ENCODE measurements at places on chromosomes 1 and 21. TPM values are rescaled to one million over a fixed set of nuclear protein-coding genes. Genes with fewer than 3 reads are reported as not detected.

Gene RPE65
- total RNA-seq, result not detected

Gene MEX3A
- 63.9 TPM for total RNA-seq

Gene SERPINC1
- total RNA-seq, result not detected

Gene NBPF4
- not detected for total RNA-seq

Gene KLF17
- 0.23 TPM for total RNA-seq

Gene CELA3B
- not detected for total RNA-seq

Gene GPR161
- total RNA-seq, result 40.9 TPM

Gene CELSR2
- 1.6 TPM for total RNA-seq

Gene ANGPTL3
- not detected for total RNA-seq

Gene HLCS
- 97.4 TPM for total RNA-seq

Gene RNF223
- not detected for total RNA-seq

GRCh38 chr1:147215540-147215916 is 9.6 kb downstream of the FMO5 start:
- no peak for DNase-seq
- H3K36me3 ChIP-seq, result no peaks in the 10 kb centered on the region
- H3K27ac ChIP-seq, result no peak overlapping the region
- no peaks in the 10 kb centered on the region for H3K27me3 ChIP-seq

- peaks cover 2% of the 10 kb centered on the region for H3K27me3 ChIP-seq
- no peak for DNase-seq
- H3K36me3 ChIP-seq, result peaks cover 8% of the 10 kb centered on the region
Observed at GRCh38 chr1:88783145-88783544, 99.1 kb downstream of the PKN2 start.

DNA sequence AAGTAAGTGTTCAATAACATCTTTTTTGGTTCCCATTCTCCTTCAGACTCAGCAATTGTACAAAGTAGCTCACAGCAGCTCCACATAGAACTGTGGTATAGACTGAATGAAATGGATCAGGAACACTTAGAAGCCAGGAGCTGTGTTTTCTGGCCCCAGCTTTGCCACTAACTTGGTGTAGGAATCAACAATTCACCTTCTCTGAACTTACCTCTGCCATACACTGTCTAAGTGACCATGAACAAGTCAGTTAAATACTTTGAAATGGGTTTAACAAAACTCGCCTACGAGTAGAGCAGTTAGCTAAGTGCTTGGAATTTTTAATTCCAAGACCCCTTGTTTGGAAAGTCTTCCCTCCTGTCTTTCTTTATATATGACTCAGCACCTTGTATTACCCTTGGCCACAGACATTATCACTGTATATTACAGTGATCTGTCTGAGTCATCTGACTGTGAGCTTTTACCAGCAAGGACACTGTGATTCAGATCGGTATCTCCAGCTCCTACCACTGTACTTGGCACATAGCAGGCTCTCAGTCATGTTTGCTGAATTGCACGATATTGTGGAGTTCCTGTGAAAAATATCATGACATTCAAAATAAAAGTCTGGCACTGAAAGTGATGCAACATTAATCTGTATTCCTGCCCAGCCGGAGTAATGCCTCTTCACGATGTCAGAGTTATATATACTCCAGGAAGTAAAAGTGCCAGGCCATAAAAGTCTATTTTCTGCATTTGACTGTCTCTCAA is 101.7 kb upstream of the BEND5 start:
- peaks cover 9% of the 10 kb centered on the region for H3K4me1 ChIP-seq
- H3K27me3 ChIP-seq, result peaks cover 2% of the 10 kb centered on the region
- no peaks in the 10 kb centered on the region for H3K36me3 ChIP-seq

GRCh38 chr1:38153778-38154470 is 107.3 kb upstream of the POU3F1 start:
- H3K27me3 ChIP-seq, result no peaks in the 10 kb centered on the region
- no peak overlapping the region for H3K4me3 ChIP-seq
- H3K36me3 ChIP-seq, result no peaks in the 10 kb centered on the region
- DNase-seq, result no peak

- no peaks in the 10 kb centered on the region for H3K27me3 ChIP-seq
- no peak overlapping the region for H3K27ac ChIP-seq
- peaks cover 17% of the 10 kb centered on the region for H3K4me1 ChIP-seq
- H3K36me3 ChIP-seq, result peaks cover 6% of the 10 kb centered on the region
Observed at GRCh38 chr1:113949007-113949406, 19.9 kb downstream of the HIPK1 start.

DNA sequence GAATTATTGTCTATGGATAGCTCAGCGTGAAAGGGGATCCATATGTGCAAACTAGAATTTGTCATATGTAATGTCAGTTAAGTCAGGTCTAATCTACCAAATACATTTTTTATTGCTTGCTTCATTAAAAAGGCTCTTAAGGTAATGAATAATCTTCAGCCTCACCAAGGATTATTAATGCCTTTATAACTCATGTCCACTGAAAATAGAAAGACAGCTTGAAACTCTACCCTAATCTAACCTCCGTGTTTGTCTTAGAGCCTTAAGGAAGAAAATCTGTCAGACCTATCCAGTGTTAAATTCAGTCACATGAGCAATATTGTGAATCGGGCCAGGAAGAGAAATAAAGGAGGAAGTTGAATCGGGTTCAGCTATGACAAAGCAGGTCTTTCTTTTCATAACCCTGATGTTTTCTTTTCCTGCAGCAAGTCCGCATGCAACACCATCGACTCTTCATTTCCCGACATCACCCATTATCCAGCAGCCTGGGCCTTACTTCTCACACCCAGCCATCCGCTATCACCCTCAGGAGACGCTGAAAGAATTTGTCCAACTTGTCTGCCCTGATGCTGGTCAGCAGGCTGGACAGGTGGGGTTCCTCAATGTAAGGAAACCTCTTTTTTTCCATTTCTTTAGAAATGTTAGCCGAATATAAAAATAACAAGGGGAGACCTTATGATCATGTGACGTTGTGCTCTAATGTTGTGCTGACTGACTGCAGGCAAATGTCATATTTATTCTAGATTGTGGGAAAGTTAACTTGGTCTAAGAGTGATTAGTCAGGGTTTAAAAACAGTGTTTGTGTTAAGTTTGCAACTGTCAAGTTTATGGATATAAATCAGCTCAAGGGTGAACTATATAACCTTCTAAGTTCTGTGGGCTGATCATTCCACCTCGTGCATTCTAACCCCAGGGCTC is 321.0 kb downstream of the TM2D1 start:
- no peak for DNase-seq
- peaks cover 5% of the 10 kb centered on the region for H3K4me1 ChIP-seq
- H3K27ac ChIP-seq, result no peak overlapping the region
- peaks cover 4% of the 10 kb centered on the region for H3K27me3 ChIP-seq
- peaks cover 12% of the 10 kb centered on the region for H3K36me3 ChIP-seq

GRCh38 chr1:29289493-29289892 is 53.2 kb downstream of the PTPRU start:
- H3K36me3 ChIP-seq, result peaks cover 3% of the 10 kb centered on the region
- H3K27ac ChIP-seq, result no peak overlapping the region
- H3K27me3 ChIP-seq, result peaks cover 6% of the 10 kb centered on the region
- DNase-seq, result no peak

DNA sequence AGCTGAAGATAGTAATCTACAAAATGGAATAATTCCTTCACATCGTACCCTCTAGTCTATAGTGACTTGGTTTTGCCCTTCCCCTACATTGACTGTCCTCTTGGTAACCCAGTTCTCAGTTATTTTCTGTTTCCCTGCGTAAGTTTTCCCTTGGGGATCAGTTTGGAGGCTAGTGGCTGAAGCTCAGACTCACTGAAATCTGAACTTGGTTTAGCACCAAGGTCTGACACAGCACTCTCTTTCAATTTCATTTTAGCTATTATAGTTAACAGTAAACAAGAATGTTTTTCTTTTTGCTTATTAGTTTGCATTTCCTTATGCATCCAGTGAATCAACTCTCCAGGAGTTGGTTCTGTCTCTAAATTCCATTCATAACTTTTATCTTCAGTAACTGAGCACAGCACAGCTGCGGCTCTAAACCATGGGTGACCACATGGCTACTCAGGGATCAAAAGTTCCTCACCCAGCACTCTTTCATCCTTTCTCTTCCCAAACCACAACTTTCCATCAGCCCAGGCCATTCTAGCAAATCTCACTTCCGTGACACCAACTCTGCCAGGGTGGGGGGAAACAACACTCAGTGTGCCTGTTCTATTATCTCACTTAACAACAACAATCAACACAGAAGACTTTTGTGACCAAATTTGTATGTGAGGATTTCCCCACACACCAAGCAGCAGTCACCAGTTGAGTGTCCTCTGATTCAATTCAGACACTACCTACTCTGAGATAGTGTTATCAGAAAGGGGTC is 17.6 kb upstream of the IFI6 start:
- H3K36me3 ChIP-seq, result no peaks in the 10 kb centered on the region
- peaks cover 4% of the 10 kb centered on the region for H3K4me1 ChIP-seq
- no peak overlapping the region for H3K4me3 ChIP-seq
- H3K27ac ChIP-seq, result no peak overlapping the region
- H3K27me3 ChIP-seq, result no peaks in the 10 kb centered on the region

DNA sequence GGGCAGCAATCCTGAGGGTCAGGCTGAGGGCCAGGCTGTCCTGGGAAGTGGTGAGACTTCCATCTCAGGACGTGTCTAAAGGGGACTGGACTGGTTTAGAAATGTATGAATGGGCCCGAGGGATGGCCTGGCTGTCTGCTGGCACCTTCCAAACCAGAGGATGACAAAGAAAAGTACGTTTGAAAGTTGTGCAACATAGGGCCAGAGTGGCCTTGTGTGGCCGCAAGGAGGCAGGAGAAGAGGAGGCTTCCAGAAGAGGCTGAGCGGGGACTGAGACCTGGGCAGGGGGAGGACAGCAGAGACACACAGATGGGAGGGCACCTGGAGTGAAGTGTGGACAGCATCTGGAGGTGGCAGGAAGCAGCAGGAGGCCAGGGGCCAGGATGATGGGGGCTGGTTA is 2.6 kb upstream of the SYTL1 start:
- peaks cover 13% of the 10 kb centered on the region for H3K27me3 ChIP-seq
- H3K4me3 ChIP-seq, result peak overlapping the region; percentile 0
- DNase-seq, result no peak
- H3K36me3 ChIP-seq, result peaks cover 13% of the 10 kb centered on the region
- no peak overlapping the region for H3K27ac ChIP-seq

DNA sequence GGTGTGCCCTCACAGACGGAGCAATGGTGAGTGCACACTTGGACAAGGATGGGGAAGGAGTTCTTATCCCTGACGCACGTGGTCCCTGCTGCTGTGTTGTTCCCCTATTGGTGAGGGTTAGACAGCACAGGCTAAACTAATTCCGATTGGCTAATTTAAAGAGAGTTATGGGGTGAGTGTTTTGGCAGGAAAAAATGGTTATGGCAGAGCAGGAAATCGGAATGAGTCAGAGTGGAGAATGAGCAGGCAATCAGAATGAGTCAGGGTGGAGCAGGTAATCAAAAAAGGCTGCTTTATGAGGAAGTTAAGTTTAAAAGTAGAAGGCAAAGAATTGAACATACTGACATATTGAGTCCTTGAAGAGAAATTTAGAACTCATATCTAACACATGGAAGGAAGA is 100.5 kb downstream of the NGF start:
- H3K27ac ChIP-seq, result no peak overlapping the region
- no peak for DNase-seq
- no peaks in the 10 kb centered on the region for H3K4me1 ChIP-seq
- H3K36me3 ChIP-seq, result no peaks in the 10 kb centered on the region

GRCh38 chr1:33367485-33368405 is 46.8 kb upstream of the A3GALT2 start:
- DNase-seq, result peak; percentile 93
- peaks cover 7% of the 10 kb centered on the region for H3K27me3 ChIP-seq
- no peak overlapping the region for H3K4me3 ChIP-seq
- peaks cover 47% of the 10 kb centered on the region for H3K4me1 ChIP-seq

- no peaks in the 10 kb centered on the region for H3K36me3 ChIP-seq
- DNase-seq, result peak; percentile 88
- peak overlapping the region; percentile 33 for H3K4me3 ChIP-seq
- no peak overlapping the region for H3K27ac ChIP-seq
- H3K4me1 ChIP-seq, result no peaks in the 10 kb centered on the region
- H3K27me3 ChIP-seq, result peaks cover 1% of the 10 kb centered on the region
Observed at GRCh38 chr21:33127154-33127867, 57.4 kb downstream of the OLIG1 start.

DNA sequence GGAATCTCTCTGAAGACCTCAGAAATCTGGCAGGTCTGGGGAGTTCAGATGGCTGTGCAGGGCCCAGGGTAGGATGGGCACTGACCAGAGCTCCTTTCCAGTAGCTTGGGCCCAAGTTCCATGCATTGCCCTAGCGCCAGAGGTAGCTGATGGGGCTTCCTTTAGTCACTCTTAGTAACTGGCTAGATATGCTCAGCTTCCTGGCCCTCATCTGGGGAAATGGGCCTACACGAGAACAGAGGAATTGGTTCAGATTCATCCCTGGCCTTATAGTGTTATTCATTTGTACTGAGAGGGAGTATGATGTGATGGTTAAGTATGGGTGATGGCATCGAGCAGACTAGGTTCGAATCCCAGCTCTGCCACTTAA is 15.5 kb upstream of the PSMB2 start:
- no peak overlapping the region for H3K27ac ChIP-seq
- H3K4me1 ChIP-seq, result no peaks in the 10 kb centered on the region
- H3K27me3 ChIP-seq, result peaks cover 3% of the 10 kb centered on the region
- H3K4me3 ChIP-seq, result no peak overlapping the region
- H3K36me3 ChIP-seq, result no peaks in the 10 kb centered on the region

GRCh38 chr21:42385619-42386018 is 10.2 kb downstream of the TMPRSS3 start:
- peaks cover 7% of the 10 kb centered on the region for H3K36me3 ChIP-seq
- H3K27me3 ChIP-seq, result peaks cover 5% of the 10 kb centered on the region
- DNase-seq, result no peak
- H3K4me1 ChIP-seq, result no peaks in the 10 kb centered on the region

- H3K27ac ChIP-seq, result no peak overlapping the region
- DNase-seq, result no peak
- peak overlapping the region; percentile 78 for H3K4me3 ChIP-seq
- peaks cover 7% of the 10 kb centered on the region for H3K36me3 ChIP-seq
Observed at GRCh38 chr1:31763671-31764311, 349 bp downstream of the ADGRB2 start.

DNA sequence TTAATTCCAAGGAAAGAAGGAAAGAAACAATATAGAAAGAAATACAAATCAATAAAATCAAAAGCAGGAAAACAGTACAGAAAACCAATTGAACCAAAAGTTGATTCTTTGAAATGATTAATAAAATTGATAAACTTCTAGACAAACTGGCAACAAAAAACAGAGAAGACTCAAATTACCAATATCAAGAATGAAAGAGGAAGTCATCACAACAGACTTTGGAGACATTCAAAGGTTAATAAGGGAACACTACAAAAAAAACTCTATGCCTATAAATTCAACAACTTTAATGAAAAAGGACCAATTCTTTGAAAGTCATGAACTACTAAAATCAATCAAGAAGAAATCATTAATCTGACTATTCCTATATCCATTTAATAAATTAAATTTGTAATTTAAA is 329.3 kb upstream of the NR5A2 start:
- H3K4me1 ChIP-seq, result no peaks in the 10 kb centered on the region
- H3K27me3 ChIP-seq, result peaks cover 2% of the 10 kb centered on the region
- H3K27ac ChIP-seq, result no peak overlapping the region
- no peak overlapping the region for H3K4me3 ChIP-seq

GRCh38 chr1:67861856-67862516 is 28.7 kb upstream of the GNG12 start:
- H3K27me3 ChIP-seq, result no peaks in the 10 kb centered on the region
- H3K27ac ChIP-seq, result no peak overlapping the region
- no peaks in the 10 kb centered on the region for H3K36me3 ChIP-seq
- no peak for DNase-seq
- H3K4me1 ChIP-seq, result peaks cover 3% of the 10 kb centered on the region
- no peak overlapping the region for H3K4me3 ChIP-seq

- H3K4me3 ChIP-seq, result no peak overlapping the region
- peaks cover 4% of the 10 kb centered on the region for H3K27me3 ChIP-seq
- H3K36me3 ChIP-seq, result no peaks in the 10 kb centered on the region
- no peak overlapping the region for H3K27ac ChIP-seq
- H3K4me1 ChIP-seq, result no peaks in the 10 kb centered on the region
Observed at GRCh38 chr1:164228928-164229327, 330.1 kb upstream of the PBX1 start.

GRCh38 chr1:200343874-200344273 is 66.0 kb downstream of the ZNF281 start:
- no peaks in the 10 kb centered on the region for H3K27me3 ChIP-seq
- H3K36me3 ChIP-seq, result no peaks in the 10 kb centered on the region
- H3K4me3 ChIP-seq, result no peak overlapping the region
- no peak for DNase-seq
